NCI-H146 (cell line): ENCODE measurements at places on chromosomes 12 and 14.

- DNase-seq = peak; percentile 41
These were observed 36.8 kb upstream of the TUBA1A start for GRCh38 chr12:49225576-49226166.

GRCh38 chr12:12081836-12082497 lies 11.2 kb downstream of the BCL2L14 start:
- DNase-seq = peak; percentile 73

DNA sequence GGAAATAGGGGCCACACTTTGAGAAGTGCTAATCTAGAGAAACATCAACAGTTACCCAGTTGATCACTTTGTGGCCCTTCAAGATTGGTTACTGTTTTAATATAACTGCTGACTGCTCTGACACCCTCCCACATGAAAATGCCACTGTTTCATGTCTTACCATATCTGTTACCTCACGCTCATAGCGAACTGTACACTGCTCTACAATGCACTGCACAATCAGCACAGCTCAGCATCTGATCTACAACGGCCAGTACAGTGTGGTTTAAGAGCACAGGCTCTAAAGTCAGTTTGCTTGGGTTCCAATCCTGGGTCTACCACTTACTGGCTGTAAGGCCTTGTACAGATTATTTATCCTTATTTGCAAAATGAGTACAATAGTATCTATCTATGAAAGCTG lies 39.1 kb downstream of the SPPL3 start:
- DNase-seq = no peak

DNA sequence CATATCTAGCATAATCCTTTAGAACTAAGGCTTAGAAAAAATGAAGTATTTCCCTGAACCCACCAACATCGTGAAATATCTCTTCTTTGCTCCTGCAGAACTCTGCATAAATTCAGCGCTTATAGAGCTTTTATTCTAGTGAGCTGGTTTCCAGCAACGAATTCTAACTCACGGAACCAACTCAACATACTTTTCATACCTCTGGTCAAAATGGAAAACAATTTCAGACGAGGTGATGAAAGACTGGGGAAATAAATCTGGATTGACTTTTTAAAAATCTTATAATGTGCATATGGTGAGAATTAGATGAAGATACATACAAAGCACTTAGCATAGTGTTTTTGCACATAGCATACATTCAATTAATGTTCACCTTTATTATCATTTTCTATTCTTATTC lies 62.6 kb upstream of the BBS10 start:
- DNase-seq = no peak

DNA sequence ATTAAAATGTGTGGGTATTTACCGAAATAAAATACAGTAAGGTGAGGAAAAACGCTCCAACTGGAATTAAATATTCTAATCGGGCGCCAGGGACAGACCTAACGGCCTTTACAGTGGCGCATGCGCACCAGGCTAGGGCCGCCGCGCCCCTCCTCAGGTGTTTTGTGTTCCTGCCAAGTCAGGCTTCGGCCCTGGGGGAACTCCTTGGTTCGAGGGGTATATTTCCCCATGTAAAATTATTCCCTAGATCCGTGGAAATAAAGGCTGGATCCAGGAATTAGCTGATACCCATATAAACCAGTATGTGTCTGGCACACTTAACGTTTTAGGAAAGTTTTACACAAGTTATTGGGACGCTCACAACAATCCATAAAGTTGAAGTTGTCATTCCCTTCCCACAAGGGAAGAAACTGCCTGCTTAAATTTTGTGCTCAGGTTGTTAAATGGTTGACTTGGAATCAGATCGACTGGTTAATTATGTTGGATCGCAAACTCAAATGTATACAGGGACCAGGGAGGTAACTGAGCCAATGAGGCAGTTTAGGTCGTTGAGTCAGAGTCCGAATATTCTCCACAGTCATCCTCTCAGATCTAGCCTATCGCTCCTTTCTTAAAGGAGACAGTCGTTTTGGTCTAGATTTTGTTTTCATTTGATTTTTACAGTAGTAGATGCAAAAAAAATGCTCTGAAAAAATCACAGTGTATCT lies 621 bp upstream of the ANAPC7 start:
- peak; percentile 84 for DNase-seq

- DNase-seq = no peak
These were observed 42.1 kb downstream of the SEC23A start for GRCh38 chr14:39060818-39061437.

DNA sequence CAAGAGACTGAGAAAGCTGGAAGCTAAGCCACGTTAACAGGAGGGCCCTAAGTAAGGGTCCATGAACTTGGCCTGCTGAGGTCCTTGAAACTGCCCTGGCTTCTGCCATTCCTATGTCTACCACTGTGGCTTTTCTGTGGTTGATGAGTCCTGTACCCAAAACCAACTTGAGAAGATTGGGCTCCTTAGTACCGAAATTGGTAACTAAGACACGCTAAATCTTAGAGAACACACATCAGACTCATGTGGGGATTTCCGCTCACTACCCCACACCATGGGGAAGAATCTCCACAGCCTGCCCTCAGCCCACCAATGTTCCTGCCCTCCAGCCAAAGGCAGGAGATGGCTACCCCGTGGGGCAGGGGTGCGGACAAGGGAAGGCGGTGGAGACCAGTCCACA lies 232.9 kb downstream of the SPTSSA start:
- DNase-seq = no peak

DNA sequence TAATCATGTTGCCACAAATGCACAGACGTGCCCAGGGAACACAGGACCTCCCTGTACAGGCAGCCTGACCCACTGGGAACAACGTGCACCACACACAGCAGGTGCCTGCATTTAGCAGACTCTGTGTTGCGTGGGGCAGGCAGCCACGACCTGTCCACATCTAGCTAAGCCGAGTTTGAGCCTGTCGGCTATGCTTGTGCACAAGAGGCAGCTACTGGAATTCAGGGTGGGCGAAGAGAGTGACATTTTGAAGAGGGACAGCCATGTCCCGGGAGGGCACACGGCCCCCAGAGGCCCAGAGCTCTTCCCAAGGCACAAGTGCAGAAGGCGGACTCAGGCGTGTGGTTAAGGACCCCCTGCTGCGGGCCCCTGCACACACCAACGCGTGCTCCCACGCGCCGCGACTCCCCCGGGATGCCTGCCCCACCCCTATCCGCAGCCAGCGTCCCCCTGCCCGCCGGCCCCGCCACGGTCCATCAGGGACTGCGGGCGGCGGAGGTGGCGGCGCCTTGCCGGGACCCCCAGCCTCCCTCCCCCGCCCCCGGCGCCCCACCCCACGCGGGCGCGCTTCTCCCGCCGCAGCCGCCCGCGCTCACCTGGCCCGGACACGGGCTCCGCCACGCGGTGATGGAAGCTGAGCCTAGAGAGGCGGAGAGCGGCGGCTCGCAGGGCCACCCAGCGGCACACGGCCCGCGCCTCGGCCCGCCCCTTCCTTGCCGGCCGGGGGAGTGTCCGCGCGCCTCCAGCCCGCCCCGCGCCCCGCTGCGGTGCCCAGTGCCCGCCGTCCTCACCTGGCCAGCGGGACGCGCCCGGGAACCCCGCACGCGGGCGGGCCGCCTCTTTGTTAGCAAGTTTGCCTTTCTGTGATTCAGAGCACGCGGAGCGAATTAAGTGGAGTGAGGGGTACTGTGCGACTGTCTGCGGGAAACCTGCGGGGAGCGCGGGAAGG lies 125.3 kb upstream of the PRMT8 start:
- DNase-seq = peak; percentile 85

GRCh38 chr14:82341261-82341810 lies 807.7 kb upstream of the SEL1L start:
- no peak for DNase-seq

GRCh38 chr14:98742001-98742400 lies 530.0 kb downstream of the BCL11B start:
- DNase-seq = no peak

DNA sequence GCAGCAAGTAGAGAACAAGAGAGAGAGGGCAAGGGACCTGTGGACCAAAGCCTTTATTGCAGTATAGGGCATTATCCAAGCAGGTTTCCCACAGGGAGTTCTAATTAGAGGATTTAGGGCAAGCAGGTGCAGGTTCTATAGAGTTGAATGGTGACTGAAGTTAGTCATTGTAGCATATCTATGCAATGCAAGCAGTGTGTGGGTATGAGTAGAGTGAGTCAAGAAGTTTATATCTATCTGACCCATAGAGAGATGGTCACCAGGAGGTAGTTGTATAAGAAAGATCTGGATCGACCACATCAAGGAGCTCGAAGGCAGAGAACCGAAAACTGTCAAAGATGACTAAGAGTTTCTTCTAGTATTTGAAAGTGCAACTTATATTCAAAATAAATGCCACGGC lies 167.3 kb downstream of the PLCZ1 start:
- DNase-seq = peak; percentile 29

GRCh38 chr14:64340560-64341196 lies 46.5 kb upstream of the ESR2 start:
- DNase-seq = no peak

GRCh38 chr12:129964826-129965457 lies 61.1 kb upstream of the TMEM132D start:
- peak; percentile 36 for DNase-seq

- no peak for DNase-seq
These were observed 209.8 kb downstream of the SPTSSA start for GRCh38 chr14:34252227-34252626.

DNA sequence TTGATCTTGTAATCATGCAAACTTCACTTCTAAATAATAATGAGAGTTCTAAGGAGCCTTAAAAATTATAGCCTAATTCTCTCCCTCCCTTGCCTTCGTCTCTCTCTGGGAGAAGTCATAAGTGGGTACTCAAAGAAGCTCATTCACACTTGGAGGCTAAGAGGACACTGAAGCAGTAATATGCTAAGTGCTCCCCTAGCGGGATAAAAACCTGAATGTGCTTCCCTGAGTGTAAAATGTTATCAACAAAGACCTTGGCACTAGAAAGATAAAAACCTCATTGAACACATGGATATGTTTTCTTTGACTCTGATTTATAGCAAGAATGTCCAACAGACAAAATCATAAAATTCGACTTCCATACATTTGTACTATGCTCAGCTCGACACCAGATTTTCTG lies 337.9 kb upstream of the NOVA1 start:
- DNase-seq = no peak

DNA sequence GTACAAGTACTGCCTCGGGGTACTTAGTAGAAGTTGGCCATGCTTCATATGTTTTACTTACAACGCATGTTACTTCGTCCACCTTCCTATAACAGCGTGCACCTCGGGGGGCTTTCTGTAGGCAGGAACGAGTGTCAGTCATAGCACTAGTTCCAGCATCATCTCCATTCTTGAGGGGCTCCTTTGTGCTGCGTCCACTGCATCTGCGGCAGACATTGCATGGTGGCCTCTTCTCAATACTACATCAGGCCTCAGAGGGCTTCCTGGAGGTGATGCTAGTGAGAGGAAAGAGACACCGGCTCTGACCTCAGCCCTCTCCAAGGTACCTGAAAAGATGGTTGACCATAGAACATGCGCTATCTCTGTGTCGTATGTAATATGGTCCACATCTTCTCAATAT lies 121.2 kb upstream of the RTL1 start:
- DNase-seq = no peak

DNA sequence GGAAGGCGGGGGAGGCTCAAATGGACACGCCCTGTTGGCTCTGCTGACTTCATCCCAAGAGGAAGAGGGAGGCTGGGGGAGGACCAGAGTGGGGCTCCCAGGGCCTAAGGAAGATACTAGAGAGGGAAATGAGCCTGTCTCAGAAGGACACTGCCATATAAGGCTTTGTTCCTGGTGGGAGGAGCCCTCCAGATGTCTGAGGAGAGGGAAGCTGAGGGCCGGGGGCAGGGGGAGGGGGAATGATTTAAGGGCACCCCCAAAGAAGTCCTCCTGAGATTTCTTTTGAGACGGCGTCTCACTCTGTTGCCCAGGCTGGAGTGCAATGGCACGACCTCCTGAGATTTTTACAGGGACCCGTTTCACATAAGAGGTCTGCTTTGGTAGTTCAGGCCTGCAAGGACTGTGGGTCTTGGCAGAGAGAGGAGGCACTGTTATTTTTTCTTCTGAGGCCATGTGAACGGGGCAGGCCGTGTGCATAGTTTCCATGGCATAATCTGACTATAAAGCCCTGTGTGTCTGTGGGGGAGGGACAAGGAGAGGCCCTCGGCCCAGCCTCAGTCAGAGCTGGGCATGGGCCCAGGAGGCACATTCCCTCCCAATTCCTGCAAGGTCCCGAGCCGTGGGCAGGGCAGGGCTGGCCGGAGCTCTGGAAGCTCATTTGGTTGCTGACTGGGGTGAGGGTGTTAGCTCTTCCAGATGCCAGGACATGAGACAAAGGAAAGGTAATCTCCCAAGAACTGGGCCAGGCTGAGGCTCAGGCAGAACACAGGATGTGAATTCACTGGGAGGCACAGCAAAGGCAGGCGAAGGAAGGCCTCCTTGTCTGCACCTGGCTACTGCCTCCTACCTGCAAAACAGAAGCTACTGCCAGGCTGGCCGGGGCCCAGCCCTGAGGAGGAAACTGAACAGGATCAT lies 22.2 kb upstream of the PLEKHG3 start:
- DNase-seq = no peak

- no peak for DNase-seq
These were observed 7.6 kb downstream of the TMEM121 start for GRCh38 chr14:105533811-105534498.

GRCh38 chr12:27982951-27983350 lies 10.4 kb upstream of the PTHLH start:
- DNase-seq = no peak

DNA sequence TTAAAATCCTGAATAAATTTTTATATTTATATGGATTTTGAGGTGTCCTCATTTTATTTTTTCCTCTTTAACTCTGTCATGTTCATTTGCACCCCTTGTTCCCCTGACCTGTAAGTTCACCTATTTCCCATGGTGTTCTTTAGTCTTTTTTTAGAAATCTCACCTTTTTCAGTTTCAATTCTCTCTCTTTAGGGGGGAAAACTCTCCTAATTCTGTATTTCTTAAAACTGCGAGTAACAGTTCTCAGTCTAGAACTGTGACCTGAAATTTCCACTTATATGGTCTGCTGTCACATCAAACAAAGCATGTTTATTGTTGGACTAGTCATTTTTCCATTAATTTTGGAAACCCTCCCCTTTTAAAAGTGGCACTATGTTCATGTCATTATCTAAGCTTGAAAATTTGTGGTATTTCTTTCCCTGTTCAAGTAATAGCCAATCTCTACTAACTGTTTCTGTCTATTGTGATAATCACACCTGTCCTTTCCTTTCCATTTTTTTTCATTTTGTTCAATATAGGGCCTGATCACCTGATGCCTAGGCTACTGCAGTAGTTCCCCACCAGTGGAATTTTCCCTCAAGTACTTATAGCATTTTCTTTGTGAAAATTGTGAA lies 14.0 kb upstream of the FBXO33 start:
- peak; percentile 27 for DNase-seq

- DNase-seq = no peak
These were observed 5.9 kb downstream of the LRRC9 start for GRCh38 chr14:59925797-59926196.

- no peak for DNase-seq
These were observed 239.3 kb downstream of the ALG10B start for GRCh38 chr12:38555620-38556591.

GRCh38 chr12:54016478-54016964 lies 7.7 kb downstream of the HOXC8 start:
- DNase-seq = no peak
